ENCODE measurements at places on chromosomes 16 and 17.

- H3K4me1 ChIP-seq, result peaks cover 14% of the 10 kb centered on the region
- H3K4me3 ChIP-seq, result peak overlapping the region; percentile 70
- H3K27me3 ChIP-seq, result no peaks in the 10 kb centered on the region
- H3K36me3 ChIP-seq, result no peaks in the 10 kb centered on the region
- H3K27ac ChIP-seq, result no peak overlapping the region
Observed at GRCh38 chr17:79008666-79009387, 737 bp downstream of the CANT1 start.

DNA sequence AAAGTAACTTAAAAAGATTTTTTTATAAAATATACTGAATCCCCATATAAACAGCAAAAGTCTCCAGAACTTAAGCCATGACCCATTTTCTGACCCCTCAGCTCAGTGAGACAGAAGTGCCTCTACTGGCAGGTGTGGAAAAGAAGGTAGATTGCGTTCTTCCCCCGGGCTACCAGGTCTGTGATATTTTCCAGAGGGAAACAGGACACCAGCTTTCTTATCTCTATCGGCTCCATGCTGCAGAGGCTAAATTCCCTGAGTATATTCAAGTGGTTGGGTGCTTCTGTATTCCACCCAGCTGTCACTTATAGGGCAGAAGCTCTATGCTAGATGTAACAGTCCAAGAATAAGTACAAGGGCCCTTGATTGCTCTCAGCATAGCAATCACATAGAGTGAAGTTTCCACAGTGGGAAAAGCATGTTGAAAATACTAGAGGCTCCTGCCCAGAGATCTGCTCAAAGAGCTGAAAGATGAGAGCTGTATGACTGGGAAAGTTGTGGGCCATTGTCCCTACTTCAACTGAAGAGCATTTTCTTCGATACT, 687.3 kb downstream of the CDH11 start:
- DNase-seq, result peak; percentile 82
- no peak overlapping the region for H3K4me3 ChIP-seq
- H3K27ac ChIP-seq, result peak overlapping the region; percentile 72
- no peaks in the 10 kb centered on the region for H3K36me3 ChIP-seq
- no peaks in the 10 kb centered on the region for H3K27me3 ChIP-seq
- peaks cover 24% of the 10 kb centered on the region for H3K4me1 ChIP-seq

DNA sequence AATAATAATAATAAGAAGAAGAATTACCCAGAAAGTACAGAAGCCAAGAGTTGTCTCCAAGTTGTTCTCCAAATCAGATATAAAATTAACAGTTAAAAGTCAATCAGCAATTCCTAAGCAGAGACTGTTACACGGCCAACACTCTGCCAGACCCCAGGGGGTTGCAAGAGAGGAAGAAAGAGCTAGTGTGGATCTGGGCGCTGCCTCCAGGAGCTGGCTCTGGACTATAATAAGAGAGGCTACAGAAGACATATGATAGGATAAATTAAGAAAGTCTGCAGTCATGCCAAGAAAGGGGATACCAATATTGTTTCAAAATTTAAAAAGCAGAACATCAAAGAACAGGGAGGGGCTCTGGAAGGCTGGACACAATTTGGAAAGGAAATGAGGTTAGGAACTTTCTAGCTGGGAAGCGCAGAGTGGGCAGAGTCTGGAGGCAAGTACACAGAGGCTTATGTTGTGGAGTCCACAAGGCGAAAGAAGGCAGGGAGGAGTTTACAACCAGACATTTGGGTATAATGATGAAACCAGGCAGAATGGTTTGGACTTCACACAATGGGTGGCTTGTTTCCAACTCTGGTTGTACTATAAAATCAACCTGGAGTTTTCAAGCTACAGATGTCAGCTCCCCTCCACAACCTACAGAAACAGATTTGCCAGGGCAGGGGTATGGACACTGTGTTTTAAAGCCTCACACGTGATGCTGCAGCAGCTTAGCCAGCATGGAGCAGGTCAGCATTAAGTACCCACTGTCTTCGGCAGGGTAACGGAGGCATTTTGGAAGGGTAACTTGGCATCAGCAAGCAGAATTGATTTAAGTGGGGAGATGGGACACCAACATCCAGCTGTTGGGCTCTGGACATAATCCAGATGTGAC, 49.4 kb downstream of the SLC39A11 start:
- peak; percentile 91 for DNase-seq
- no peak overlapping the region for H3K4me3 ChIP-seq
- H3K36me3 ChIP-seq, result no peaks in the 10 kb centered on the region

DNA sequence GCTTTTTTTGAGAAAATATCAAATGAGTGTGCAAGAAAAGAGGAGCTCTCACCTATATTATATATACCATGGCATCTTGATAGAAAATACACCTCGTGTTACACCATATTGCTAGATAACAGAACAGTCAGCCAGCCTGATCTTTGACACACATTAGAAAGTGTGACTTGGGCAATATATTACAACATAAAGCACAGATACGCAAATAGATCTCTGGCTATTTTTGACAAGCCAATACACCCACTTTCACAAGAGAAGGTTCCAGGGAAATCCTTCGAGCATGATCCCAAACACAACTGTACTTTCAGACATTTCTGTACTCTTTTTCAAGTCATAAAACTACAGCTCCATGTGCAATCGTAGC, 9.4 kb downstream of the GGA2 start:
- H3K27me3 ChIP-seq, result no peaks in the 10 kb centered on the region
- no peak for DNase-seq
- H3K27ac ChIP-seq, result no peak overlapping the region
- H3K36me3 ChIP-seq, result peaks cover 6% of the 10 kb centered on the region

GRCh38 chr16:75495076-75495674, at the start of gene CHST6:
Gene CHST6, minus strand, starts transcription at chr16:75495441. Its CDS starts 15,613 bp downstream, at chr16:75479828.
- H3K36me3 ChIP-seq, result no peaks in the 10 kb centered on the region
- H3K4me3 ChIP-seq, result peak within 1 kb of the TSS; percentile 35
- H3K4me1 ChIP-seq, result peaks cover 11% of the 10 kb centered on the region
- peaks cover 14% of the 10 kb centered on the region for H3K27me3 ChIP-seq
- H3K27ac ChIP-seq, result no peak within 1 kb of the TSS

DNA sequence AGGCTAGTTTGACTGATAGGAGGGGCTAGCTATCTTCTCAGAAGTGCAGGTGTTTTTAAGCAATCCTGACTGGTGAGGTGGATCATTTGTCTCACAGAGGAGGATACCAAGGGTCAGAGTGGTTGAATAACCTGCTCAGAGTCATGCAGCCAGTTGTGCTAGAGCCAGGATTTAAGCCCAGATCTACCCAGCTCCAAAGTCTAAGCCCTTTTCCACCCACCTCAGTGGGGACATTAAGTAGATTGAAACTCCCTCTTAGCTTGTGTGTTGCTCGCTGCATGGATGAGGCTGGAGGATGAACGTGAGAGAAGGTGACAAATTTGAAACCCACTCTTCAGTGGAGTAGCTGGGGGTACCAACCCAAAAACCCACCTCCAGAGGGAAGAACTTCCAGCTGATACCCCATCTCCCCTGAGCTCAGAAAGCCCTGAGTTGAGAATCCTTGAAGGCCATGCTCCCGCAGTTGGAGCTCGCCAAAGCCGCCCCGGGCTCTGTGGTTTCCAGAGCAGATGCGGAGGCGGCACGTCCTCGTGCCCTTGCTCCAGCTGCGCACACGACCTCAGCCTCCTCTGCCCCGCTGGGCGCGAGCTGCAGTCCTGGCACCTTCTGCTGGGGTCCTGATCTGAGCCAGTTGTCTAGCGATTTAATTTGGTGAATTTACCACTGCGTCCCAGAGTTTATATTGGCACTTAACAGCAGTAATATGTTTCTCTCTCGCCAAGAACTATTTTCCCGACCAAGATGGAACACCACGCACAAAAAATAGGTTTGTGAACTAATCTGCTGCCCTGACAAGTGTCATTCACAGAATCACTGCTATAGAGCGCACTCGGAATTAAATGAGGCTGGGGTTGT, 159.5 kb downstream of the CCDC182 start:
- no peak overlapping the region for H3K4me3 ChIP-seq
- no peaks in the 10 kb centered on the region for H3K36me3 ChIP-seq
- H3K4me1 ChIP-seq, result peaks cover 17% of the 10 kb centered on the region

GRCh38 chr16:77540646-77541045, 105.8 kb upstream of the ADAMTS18 start:
- H3K4me3 ChIP-seq, result no peak overlapping the region
- H3K27ac ChIP-seq, result no peak overlapping the region
- peak; percentile 62 for DNase-seq
- H3K27me3 ChIP-seq, result peaks cover 4% of the 10 kb centered on the region
- no peaks in the 10 kb centered on the region for H3K36me3 ChIP-seq
- no peaks in the 10 kb centered on the region for H3K4me1 ChIP-seq

GRCh38 chr17:59506894-59507726, 58.3 kb upstream of the DHX40 start:
- H3K4me3 ChIP-seq, result no peak overlapping the region
- DNase-seq, result no peak
- H3K4me1 ChIP-seq, result no peaks in the 10 kb centered on the region

DNA sequence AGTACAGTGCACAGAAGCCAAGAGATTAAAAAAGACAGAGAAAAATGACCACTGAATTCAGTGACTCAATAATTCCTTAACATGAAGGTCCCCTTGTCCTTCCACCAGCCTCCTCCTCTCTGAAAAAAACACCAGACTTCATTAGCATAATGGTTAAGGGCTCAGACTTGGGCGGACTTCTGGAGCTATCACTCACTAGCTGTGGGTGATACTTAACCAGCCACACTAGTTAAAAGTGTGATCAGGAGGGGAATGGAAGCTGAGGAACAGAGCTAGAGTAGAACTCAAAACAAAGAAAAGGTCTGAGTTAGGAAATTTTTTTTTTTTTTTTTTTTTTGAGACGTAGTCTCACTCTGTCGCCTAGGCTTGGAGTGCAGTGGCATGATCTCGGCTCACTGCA, 23.2 kb downstream of the ZNF652 start:
- peak; percentile 16 for DNase-seq
- no peaks in the 10 kb centered on the region for H3K36me3 ChIP-seq
- no peak overlapping the region for H3K27ac ChIP-seq
- H3K4me3 ChIP-seq, result no peak overlapping the region

GRCh38 chr16:88782454-88783390, 2.3 kb downstream of the PIEZO1 start:
- peak; percentile 27 for DNase-seq
- H3K36me3 ChIP-seq, result no peaks in the 10 kb centered on the region
- H3K27me3 ChIP-seq, result no peaks in the 10 kb centered on the region
- H3K4me3 ChIP-seq, result no peak overlapping the region
- H3K27ac ChIP-seq, result peak overlapping the region; percentile 70

DNA sequence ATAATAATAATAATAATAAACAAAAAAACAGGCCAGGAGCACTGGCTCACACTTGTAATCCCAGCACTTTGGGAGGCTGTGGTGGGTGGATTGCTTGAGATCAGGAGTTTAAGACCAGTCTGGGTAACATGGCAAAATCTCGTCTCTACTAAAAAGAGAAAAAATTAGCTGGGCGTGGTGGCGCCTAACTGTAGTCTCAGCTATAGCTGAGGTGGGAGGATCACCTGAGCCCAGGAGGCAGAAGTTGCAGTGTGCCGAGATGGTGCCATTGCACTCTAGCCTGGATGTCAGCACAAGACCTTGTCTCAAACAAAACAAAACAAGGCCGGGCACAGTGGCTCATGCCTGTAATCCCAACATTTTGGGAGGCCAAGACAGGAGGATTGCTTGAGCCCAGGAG, 18.7 kb upstream of the ATP6V0C start:
- H3K4me1 ChIP-seq, result no peaks in the 10 kb centered on the region
- H3K36me3 ChIP-seq, result peaks cover 6% of the 10 kb centered on the region
- H3K4me3 ChIP-seq, result no peak overlapping the region
- H3K27me3 ChIP-seq, result no peaks in the 10 kb centered on the region

- no peaks in the 10 kb centered on the region for H3K27me3 ChIP-seq
- H3K27ac ChIP-seq, result no peak overlapping the region
- H3K4me1 ChIP-seq, result no peaks in the 10 kb centered on the region
- DNase-seq, result no peak
- no peak overlapping the region for H3K4me3 ChIP-seq
- H3K36me3 ChIP-seq, result no peaks in the 10 kb centered on the region
Observed at GRCh38 chr17:9424071-9424640, 151.5 kb downstream of the STX8 start.

- no peaks in the 10 kb centered on the region for H3K36me3 ChIP-seq
Observed at GRCh38 chr17:57574040-57574513, 171.0 kb downstream of the CCDC182 start.

DNA sequence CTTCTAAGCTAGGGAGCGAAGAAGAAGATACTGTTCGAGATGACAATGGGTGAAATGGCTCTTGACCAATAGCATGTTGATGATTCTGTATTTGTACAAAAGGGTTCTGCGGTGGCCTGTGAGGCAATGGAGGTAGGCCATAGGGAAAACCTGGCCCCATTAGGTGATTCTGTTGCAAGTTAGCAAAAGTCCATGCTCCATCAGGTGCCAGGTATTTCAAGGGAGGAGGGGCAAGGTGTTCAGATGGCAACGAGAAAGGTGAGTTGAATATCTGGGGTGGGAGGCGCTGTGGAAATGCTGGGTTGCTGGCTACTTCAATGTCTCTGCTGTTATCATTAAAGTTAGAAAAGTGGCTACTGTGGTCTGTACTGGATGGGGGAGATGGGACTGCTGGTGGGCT, 62.8 kb downstream of the CACNG1 start:
- H3K4me1 ChIP-seq, result peaks cover 15% of the 10 kb centered on the region
- H3K27ac ChIP-seq, result no peak overlapping the region
- no peak for DNase-seq
- H3K4me3 ChIP-seq, result no peak overlapping the region
- peaks cover 26% of the 10 kb centered on the region for H3K36me3 ChIP-seq
